ENCODE measurements at places on chromosomes 5 and 9.

DNA sequence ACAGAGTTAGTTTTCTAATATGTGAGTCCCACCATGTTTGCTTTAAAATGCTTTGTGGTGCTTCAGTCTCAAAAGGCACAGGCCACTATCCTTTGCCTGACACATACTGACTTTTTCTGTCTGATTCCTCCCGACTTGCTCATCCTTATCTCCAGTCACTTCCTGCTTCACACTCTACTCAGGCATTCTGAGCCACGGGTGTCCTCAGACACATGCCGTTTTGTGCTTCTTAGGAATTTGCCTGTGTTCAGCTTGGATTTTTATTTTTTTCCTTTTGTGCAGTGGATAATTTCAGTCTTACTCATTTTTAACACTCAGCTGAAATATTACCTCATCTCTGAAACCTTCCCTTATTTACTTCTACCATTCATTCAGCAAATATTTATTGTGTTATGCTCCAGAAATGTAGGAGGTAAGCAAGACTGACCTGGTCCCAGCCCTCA lies 54.1 kb downstream of the MAN2A1 start:
- no peak for DNase-seq

DNA sequence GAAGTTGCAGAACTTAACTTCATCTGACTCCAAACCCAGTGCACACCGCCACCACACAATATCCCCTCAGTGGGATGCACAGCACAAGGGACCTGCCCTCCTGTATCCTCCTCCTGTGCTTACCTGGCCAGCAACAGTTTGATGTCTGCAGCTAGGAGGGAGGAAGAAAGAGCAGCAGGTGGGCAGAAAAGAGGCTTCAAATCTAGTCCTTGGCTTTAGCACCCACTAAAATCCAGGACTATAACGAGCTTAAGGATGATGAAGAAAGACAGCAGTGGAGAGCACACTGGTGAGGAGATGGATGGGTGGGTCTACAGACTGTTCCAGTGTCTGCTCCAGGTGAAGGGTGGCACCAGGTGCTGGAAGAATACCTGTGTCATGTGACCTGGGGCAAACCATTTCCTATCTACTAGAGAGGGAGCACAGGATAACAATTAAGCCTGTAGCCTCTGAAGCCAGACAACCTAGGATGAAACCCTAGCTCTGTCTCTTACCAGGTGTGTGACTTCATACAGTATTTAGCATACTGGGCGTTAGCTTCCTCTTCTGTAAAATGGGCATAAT lies 100.0 kb downstream of the SH3TC2 start:
- DNase-seq = no peak

GRCh38 chr9:80158131-80158530 lies 586.4 kb downstream of the TLE4 start:
- DNase-seq = no peak

DNA sequence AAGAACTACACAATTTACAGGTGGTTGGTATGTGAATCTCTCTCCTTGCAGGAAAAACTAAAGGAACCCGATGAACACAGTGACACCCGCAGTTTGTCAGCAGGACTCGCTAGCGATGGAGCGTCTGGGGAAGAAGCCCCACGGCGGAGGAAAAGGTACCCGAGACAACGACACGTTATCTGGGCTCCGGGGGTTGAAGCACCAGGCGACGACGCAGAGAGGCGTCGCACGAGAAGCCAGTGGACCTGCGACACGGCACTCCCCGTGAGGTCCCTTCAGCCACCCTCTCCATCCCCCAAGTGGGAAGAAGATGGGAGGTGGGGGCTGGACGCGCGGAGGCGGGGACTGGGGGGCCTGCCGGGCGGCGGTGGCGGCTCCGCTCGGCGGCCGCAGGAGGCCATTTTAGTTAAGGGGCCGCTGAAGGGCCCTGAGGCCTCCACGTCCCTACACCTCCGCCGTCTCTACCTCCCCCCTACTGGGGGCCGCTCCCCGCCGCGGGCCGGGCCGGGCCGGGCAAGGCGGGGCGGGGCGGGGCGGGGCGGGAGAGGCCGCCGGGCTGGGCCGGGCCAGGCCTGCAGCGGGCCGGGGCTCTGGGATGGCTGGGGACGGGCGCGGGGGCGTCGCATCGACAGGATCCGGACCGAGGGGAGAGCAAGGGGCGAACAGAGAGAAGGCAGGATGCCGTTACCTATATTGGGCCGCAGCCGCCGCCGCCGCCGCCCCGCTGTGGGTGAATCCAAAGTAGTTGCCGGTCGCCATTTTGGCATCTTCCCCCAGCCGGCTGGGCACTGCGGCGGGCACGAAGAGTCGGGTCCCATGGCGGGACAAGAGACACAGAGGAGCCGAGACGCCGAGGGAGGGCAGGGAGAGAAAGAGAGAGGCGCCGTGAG lies 754 bp downstream of the ZFR start:
- peak; percentile 36 for DNase-seq

DNA sequence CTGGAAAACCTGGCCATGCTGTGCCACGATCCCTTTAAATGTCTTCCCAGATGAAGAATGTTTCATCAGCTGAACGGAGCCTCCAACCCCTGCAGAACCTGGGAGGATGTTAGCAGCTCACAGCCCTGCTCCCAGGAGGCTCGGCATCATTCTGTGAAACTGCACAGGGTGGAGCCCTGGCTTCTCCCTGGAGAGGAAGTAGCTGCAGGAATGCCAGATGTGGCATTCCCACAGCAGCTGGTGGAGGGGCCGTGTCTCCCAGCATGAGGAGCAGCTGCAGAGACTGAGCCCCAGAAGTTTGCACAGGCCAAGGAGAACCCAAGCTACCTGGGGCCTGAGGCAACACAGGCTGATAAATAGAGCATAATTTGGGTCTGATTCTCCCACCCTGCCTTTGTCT lies 165.8 kb upstream of the MAP3K1 start:
- DNase-seq = no peak

DNA sequence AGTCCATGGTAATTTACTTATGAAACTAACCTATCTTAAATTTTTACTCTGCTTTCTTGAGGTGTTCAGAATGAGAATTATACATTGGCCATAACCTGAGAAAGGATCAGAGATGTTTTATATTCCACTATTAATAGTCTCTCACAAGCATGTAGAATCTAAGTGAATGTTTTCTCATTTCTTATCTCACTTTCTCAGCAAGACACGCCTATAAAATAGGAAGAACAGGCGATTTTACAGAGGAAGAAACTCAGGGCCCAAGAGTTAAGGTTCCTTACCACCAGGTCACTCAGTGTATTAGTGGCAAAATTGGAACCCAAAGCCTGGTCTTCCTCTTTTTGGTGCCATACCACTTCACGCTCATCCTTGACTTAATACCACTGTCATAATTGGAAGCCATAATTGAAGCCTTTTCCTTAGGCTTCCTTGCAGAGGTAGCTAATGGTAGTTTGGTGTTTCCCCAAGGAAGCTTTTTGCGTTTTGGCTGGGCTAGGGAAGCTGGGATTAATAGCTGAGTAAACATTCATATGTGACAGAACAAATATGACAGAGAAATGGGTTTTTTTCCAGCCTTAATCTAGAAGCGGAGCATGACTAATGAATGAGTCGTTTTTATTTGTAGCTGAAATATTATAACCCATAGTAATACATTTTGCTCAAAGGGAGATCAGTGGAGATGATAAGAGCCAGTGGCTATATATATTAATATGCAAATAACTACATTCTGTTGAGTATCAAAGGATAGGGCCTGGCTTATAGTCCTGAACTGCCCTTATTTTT lies 16.9 kb downstream of the HMGXB3 start:
- no peak for DNase-seq

- peak; percentile 36 for DNase-seq
Measured at GRCh38 chr5:132259069-132259851, 1.8 kb downstream of the PDLIM4 start.

DNA sequence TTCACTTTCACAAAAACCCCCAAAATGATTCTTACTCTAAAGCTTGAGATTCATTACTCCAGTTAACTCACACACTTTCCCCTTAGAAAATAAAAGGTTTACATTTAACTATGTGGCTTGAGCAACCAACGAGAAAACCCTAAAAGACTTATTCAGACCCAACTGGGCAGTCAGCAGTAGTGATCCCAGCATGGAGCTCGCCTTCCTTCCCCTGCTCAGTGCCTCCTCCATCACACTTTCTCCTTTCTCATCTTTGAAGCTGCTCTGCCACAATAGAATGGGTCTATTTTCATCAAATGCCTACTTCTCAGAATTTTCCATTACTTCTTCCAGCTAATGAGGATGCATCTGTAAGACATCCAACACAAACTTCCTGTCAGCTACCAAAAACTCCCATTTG lies 29.1 kb downstream of the RORB start:
- DNase-seq = no peak
